Stimulated activated CD4-positive, alpha-beta T cell treated with anti-CD3 and anti-CD28 coated beads, Interleukin-4, amount 100 ng/mL, for 48 hours (primary cell): ENCODE measurements at places on chromosomes 11 and 22.

DNA sequence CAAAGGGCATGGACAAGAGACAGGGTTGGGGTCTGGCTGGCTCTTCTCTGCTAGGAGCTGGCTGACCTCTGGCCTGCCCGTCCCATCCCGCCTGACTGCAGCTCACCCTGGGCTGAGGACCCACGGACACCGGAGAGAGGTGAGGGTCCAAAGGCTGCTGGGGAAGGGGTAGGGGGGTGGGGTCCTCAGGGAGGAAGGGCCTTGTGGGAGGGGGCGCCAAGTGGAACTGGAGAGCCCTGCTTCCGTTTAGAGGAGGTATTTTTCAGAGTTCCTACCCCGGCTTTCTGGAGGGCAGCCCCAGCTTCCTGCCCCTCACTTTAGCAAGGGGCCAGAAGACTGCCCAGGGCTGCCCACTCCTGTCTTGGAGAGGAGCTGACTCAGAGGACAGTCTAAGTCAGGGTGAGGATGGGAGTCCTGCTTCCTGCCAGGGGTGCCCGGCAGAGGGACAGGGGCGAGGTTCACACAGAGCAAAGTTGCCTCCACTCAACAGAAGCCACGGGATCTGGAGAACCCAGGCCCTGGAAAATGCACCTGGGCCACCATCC lies 7.1 kb downstream of the LARGE2 start:
- no peak for DNase-seq

DNA sequence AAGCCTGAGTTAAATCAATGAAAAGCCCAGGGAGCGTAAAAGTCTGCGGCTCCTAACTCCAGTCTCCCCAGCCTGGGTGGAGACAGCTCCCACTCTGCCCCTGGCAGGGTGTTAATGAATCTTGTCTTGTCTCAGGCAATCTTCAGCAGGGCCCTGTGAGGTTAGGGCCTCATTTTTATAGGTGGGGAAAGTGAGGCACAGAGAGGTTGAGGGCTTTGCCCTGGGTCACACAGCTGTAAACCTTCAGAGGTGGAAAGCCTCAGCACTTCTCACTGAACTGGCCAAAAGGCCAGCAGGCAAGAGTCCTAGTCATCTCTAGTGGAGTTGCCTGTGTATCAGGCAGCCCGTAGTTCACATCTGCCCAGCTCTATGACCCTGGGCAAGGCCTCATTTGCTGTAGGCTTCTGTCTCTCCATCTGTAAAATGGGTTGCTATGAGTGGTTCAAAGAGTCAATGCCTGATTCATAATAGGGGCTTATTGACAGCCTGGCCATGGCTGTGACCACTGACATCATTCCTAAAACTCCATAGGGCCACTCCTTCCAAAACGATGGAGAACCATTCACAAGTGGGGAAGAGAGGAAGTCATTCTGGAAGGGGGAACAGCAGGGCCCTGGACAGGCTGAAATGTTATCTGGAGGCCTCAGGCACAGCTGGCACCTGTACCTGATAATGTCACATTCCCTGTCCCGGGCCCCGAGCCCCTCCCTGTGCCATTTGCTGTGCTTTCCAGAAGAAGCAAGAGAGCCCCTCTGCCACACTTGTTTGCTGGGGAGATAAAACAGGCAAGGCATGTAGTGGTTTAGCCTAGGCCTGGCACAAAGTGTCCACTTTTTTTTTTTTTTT lies 6.0 kb downstream of the CBX7 start:
- no peak for DNase-seq

DNA sequence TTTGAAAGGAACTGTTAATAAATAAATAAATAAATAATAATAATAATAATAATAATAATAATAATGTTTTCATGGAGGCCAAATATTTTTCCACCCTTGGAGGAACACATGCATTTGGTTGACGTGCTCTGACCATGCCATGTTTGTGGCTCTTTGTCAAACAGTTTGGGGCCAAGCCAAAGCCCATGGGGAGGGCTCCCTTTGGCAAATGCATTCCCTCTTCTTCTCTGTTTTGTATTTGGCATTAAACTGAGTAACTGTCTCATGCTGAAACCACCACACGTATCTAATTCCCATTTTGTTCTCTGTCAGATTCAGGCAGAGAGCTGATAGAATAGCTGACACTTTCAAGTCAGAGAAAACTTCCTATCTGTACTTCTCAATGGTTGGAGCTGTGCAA lies 68.6 kb upstream of the PAX6 start:
- DNase-seq, result no peak

DNA sequence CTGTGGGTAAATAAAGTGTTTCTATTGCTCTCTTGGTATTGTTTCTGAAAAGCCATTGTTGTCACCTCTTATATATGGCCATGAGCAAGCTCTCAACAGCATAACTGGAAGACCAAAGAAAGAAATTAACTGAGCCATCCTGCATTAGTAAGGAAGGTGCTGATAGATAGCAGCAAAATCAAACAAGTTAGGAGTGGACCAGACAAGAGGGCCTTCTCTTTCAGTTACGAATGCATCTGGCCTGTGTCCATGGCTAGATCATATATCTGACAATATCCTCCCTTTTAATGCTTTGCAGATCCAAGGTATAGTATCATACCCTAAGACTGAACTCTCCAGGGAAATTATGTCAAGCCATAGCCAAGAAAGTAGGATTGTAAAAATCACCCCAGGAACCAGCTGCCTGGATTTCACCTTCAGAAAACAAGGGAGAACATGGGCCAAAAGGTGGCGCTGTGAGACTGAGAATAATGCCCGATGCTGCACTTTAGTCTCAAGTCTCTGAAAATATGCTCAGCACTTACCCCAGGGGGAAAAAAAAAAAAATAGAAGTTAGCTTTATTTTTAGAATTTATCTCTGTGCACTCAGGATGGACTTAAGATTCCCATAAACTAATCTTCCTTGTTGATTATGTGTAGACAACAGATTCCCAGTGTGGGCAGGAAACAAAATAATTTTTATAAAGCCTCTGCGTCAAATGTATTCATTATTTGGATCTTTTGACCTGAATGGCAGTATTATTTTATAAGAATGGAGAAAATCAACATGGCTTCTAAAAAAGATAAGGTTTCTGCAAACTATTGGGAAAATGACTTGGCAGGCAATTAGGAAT lies 415.1 kb downstream of the ETS1 start:
- peak; percentile 83 for DNase-seq

GRCh38 chr11:16632295-16633200 lies 105.9 kb upstream of the C11orf58 start:
- DNase-seq, result no peak

GRCh38 chr11:59212744-59213631 lies at the start of gene MPEG1:
TSS of gene MPEG1 (minus strand) at chr11:59212927. CDS start at chr11:59212865, 62 bp downstream.
- DNase-seq, result no peak

DNA sequence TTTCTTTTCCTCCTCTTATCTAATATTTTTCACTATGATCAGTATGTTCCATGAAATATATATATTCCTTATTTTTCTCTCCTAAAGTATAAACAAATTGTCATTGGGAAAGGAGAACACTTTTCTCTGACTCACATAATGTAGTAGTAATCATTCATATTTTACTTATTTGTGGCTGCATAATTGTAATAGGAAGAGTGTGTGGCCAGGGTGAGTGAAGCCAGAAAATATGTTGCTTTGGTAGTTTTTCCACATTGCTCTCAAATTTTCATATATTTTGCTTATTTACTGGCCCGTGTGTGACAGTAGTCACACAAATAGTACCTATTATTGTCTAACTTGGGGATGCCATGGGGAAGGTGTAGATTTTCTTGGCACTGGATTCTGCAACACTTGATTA lies 172.1 kb downstream of the DYNC2H1 start:
- DNase-seq, result no peak

DNA sequence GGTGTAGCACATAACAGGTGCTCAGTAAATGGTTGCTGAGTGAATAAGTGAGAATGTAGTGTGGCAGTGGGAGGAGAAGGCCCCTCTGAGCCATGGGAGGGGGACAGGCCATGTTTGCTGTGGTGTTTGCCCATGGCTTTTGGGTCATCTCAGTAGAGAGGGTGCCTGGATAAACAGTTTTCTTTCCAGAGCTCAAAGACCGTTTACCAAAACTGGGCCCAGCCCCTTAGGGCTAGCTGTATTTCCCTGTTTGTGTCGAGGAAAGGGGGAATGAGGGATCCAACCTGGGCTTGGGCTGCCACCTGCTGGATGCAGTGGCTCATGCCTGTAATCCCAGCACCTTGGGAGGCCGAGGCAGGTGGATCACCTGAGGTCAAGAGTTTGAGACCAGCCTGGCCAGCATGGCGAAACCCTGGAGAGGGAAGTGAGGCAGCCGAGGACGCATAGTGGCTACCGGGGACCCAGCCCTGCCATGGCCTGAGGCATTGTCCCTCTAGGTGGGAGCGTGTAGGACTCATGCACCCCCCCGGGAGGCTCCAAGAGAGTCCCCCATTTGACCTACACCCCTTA lies 8.7 kb upstream of the LTO1 start:
- no peak for DNase-seq

DNA sequence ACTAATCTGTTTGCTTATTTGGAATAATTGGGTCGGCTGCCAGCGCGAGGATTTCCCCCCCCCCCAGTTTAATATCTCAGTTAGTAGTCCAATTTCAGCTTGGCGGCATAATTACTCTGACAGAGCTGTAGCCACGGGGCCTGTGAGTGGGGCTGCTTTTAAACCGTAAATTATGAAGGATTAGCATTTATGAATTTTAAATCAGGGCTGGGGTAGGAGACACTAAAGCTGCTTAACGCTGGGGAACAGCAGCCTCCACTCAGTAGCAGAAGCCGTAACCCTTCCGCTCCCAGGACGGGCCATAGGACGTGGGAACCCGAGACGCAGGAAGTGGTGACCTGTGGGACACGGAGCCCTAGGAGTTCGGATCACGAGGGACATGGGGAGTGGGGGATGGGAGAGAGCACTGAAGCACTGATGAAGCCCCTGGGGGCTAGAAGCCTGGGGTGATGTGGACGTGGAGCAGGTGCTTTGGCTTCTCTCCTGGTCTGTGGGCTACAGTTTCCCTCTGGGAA lies 66.2 kb upstream of the LMO1 start:
- no peak for DNase-seq

- no peak for DNase-seq
These were observed 3.1 kb downstream of the OR56A1 start for GRCh38 chr11:6027501-6027900.

DNA sequence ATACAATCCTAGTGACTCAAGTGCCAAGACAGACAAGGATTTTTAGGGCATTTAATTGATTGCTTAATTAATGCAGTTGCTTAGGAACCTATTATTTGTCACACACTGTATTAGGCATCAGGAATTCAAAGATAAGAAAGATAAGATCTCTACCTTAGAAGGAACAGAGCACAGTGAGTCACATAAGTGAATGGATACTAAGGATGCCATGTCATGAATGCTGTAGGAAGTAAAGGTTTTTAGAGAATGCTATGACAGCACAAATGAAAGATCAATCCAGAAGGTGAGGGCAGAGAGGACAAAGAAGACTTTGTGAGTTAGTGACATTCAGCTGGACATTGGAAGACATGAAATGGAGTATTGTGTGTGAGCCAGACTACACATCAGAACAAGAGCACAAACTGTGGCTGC lies 147.9 kb upstream of the DDI1 start:
- no peak for DNase-seq

GRCh38 chr11:69364921-69365320 lies 71.0 kb downstream of the MYEOV start:
- DNase-seq, result no peak

DNA sequence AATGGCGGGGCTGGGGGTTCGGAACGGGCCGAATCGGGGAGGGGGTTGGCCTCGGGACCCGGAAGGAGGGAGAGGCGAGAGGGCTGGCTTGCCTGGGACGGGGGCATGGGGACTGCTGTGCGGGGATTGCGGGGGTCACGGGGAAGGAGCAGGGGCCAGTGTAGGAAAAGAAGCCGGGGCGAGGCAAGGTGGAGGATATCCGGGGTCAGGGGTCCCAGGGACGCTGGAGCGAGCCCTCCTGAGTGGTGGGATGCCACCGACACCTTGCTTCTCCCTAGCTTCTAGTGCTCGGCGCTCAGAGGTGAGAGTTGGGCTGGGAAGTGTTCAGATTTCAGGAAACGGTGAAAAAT lies 426 bp upstream of the GDPD5 start:
- DNase-seq, result no peak

DNA sequence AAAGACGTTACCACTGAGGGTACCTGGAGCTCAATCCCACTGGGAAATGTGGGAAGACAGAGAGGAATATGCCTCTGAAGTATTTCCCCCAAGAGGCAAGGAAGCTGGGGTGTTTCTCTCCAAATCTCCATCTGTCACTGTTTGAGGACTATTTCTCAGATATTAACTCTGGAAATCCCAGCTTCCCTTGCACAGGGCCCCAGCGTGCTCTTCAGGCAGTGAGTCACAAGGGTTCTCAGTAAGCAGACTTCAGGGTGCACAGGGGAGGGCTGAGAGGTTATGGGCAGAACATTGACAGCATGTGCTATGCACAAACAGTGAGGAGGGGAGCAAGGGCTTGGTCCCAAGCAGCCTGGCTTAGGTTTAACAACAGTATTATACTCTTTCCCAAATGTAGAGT lies 60.9 kb upstream of the EED start:
- DNase-seq, result no peak

- no peak for DNase-seq
These were observed 24.0 kb downstream of the TRIM66 start for GRCh38 chr11:8658321-8659057.

DNA sequence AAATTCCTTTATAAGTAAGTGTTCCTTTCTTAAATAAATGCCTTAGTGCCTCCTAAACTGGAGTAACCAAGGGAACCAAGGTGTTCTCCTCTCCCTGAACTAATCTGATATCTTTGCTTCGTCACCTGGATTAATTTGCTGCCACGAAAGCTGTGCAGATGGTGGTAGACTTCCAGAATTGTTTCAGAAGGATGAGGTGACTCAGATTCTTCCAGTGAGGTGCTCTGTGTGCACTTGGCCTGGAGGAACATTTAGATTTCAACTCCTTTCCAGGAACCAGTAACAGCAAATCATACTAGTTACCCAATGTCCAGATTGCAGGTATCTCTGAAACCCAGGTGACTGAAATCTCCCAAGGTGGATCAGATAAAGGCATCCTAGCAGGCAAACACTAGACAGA lies 181.9 kb downstream of the FAT3 start:
- no peak for DNase-seq

- no peak for DNase-seq
These were observed 116.7 kb upstream of the SERPIND1 start for GRCh38 chr22:20656902-20657836.
